ENCODE measurements at places on chromosomes 7 and 10. TPM values are rescaled to one million over a fixed set of nuclear protein-coding genes. Genes with fewer than 3 reads are reported as not detected.

DNA sequence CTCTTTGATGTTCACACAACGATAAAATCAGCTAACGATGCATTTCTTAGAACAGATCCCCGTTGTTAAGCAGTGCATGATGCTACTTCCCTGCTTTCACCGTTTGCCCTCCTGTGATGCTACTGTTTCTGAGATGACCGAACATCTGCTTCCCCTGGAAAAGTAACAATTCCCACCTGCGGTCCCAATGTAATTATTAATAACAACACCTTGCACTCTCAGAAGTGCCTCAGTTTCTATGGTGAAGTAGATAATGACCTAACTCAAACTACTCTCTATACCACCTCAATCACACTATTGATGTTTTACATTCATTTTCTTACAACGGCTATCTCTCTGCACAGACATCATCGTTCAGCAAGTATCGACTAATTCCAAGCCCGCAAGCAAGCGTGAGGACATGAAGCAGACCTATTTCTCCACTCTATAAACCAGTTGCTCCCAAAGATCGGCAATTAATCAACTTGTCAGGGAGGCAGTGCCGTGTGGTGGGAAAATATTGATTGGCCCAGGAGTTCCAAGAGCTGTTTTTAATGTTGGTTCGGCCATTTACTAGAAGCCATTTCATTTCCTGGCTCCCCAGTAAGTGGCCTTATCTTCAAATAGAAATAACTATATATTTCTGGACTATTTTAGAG, 42.7 kb downstream of the FAM107B start:
- H3K27ac ChIP-seq: no peak overlapping the region
- H3K4me3 ChIP-seq: no peak overlapping the region
- H3K4me1 ChIP-seq: no peaks in the 10 kb centered on the region
- no peak for DNase-seq
- H3K36me3 ChIP-seq: no peaks in the 10 kb centered on the region

The SH2D4B gene
- 0.31 TPM for total RNA-seq

The HPS6 gene
- 12.8 TPM for total RNA-seq

The GNGT1 gene
- not detected for total RNA-seq

The ANKMY2 gene
- 5.1 TPM for total RNA-seq

Data from CD4-positive, alpha-beta T cell (primary cell).